ENCODE measurements at places on chromosomes 11 and 22.

GRCh38 chr11:123103326-123103980, 41.5 kb upstream of the HSPA8 start:
- peak; percentile 83 for DNase-seq

DNA sequence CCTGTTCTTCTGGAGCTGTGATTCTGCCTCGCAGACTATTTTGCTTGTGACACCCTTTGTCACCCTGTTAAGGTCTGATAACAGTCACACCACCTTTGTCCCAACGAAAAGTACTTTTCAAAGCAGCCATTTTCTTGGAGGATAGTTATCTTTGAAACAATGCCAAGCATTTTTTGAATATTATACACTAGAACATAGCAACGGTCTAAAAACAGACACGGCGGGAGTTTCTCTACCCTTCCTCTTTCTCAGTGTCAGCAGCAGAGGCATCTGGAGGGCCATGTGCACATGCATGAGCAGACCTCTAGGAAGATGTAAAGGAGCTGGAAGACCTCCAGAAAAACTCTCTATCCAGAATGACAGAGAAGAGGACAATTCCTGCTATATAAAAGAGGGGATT, 86.5 kb downstream of the TRPC6 start:
- DNase-seq = no peak

- no peak for DNase-seq
These were observed 4.7 kb downstream of the TPST2 start for GRCh38 chr22:26585104-26585790.

- no peak for DNase-seq
These were observed 161.5 kb downstream of the CACNA1I start for GRCh38 chr22:39731881-39732555.

GRCh38 chr11:31050061-31050765, 319.3 kb downstream of the DCDC1 start:
- no peak for DNase-seq

DNA sequence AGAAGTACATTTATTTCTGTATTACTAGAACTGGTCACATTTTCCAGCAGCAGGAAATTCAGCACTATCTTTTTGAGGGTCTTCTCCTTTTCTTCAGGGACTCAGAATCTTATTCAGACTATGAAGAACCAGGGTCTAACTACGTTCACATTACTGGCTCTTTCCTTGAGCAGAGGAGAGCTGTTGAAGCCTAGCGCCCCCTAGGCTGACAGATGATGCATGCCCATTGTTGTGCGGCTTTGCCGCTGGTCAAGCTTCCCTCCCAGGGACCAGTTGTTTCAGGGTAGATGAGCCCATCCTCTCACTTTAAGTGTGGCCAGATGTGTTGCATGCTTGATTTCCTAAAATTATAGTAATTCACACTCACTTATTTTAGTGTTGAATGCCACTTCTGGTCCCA, 168.2 kb upstream of the PDGFD start:
- no peak for DNase-seq

GRCh38 chr11:84795698-84796097, 831.4 kb downstream of the DLG2 start:
- no peak for DNase-seq

- DNase-seq = peak; percentile 78
These were observed 57.7 kb upstream of the DRD2 start for GRCh38 chr11:113532697-113533424.

GRCh38 chr11:29679996-29680395, 336.8 kb downstream of the KCNA4 start:
- no peak for DNase-seq

DNA sequence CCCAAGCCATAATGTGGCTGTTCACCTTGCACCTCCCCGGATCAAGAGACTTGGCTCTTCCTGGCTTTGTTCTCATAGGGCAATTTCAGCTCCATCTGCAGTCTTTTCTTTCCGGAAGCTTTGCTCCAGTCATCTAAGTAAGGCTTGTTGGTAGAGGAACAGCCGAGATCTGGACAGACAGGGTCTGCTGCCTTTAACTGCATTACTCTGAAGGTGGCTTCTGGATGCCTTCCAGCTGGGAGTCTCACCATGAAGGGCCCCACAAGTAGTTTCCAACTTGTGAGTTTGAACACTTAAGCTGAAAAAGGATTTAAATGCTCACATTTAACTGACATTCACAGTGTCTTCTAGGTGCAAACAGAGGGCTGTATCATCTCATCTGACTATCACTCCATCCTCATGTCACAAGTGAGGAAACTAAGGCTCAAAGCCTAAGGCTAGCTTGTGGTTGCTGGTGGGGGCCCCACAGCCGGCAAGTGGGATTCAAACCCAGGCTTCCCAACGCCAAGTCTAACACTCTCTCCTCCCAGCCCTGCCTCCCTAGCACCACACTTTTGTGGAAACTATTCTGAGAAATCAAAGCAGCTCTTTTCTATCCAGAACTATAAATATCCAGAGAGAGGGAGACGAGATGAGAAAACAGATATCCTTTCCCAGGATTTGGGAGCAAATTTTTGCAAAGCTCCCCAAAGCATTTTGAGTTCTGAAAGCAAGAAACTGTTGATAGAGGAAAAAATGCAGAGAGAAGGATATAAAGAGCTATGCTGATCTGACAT, 58.4 kb downstream of the GALNT18 start:
- DNase-seq = no peak

GRCh38 chr11:94948070-94948617, 25.2 kb downstream of the CWC15 start:
- DNase-seq = no peak

- peak; percentile 61 for DNase-seq
These were observed 2.0 kb downstream of the TENM4 start for GRCh38 chr11:79438631-79439409.

DNA sequence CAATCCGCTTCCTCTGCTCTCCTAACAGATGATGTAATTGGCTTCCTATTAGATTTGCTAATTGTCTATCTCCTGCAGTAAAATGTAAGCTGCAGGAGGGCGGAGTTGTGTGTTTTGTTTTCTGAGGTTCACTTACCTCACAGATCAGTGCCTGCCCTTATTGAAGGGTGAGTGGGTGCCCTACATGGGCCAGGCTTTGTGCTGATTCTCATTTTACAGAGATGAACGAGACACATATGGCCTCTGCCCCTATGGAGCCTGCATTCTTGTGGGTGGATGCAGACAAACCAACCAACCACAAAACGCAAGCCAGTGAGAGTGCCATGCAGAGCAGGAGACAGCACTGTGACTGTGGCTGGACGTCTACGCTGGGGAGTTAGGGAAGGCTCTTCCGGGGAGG, 9.9 kb downstream of the TESMIN start:
- no peak for DNase-seq

DNA sequence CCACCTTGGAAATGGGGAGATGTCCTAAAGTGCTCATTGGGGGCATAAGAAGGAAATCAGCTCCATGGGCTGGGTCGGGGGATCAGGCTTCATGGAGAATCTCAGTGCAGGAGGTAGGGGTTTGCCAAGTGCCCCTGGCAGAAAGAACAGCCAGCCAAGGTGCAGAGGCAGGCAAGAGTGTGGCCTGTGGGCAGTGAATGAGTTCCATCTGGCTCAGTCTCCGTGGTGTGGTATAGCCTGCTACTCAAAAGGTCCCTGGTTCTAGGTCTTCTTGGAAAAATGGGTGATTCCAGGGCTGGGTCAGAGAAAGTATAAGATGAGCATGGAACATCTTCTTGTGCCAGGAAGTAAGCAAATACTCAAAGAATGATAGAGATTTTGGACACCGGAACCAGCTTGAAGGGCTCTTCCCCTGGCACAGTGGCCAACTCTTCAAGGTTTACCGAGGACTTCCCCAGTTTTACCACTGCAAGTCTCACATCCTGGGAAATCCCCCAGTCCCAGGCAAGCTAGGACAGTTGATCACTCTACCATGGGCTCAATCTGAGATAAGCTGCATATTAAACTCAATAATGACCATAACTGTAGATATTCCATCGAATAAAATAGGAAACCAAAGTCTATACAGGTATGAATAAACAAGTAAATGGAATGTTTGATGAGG, 10.6 kb upstream of the ARAP1 start:
- DNase-seq = no peak

GRCh38 chr11:78313898-78314297, 103.7 kb downstream of the GAB2 start:
- DNase-seq = no peak

DNA sequence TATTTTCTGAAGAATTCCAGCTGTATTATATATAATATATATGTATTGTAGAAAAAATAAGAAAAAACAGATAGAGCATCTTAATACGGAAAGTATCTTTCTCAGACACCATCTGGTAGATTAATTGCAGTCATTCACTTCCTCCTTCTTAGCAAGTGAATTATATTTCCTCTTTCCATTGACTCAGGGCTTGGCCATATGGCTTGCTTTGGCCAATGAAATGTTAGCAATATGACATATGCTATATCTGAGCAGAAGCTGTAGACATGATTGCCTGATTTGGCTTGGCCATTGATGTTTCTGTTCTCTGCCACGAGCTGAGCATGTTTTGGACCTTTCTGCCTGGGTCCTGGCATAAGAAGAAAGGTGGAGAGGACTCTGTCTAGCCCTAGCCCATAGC, 34.4 kb upstream of the ZBED5 start:
- DNase-seq = no peak

DNA sequence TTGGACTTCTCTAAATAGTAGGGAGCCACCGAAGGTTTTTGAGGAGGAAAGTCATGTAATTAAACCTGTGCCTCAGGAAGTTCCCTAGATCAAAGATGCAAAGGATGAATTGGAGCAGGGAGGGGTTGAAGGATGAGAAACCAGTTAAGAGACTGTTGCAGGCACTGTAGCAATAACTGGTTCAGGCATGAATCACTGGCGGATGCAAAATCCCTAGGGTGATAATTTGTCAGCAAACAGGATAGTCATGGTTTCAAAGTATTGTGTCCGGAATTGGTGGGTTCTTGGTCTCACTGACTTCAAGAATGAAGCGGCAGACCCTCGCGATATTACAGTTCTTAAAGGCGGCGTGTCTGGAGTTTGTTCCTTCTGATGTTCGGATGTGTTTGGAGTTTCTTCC, 19.9 kb downstream of the TRIOBP start:
- no peak for DNase-seq

GRCh38 chr11:1283091-1283511, 26.3 kb downstream of the TOLLIP start:
- no peak for DNase-seq

DNA sequence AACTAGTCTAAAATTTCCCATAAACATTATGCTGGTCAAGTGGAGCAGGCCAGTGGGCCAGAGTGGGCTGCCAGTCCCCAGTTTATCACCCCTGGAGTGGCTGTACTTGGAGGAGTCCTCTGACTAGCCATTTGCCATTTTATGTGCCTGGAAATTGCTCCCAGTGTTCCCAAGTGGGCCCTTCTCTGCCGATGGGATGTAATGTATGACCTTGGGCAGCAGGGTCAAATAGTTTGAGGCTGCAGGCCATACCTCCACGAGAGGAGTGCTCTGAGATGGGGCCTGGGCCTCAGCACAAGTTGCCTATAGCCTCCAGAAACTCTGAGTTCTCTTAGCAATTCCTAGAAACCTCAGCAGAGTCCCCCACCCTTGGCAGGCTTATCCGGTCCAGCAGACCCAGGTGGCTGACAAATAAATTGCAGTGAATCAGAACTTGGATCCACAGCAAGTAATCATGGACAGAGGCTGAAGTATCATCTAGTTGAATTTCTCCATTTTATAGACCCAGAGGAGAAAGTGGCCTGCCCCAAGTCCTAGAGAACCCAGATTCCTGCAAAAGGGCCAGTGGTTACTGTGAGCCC, 17.8 kb upstream of the PATZ1 start:
- peak; percentile 49 for DNase-seq

- DNase-seq = no peak
These were observed 85.1 kb upstream of the USP47 start for GRCh38 chr11:11756718-11757117.

Data from right forelimb (tissue), 1 donor.